ENCODE measurements at places on chromosomes 7 and 10.

GRCh38 chr7:56097700-56098099 lies 4.9 kb upstream of the PHKG1 start:
- DNase-seq: no peak

- no peak for DNase-seq
Observed at GRCh38 chr7:155995183-155995612, 182.9 kb upstream of the SHH start.

DNA sequence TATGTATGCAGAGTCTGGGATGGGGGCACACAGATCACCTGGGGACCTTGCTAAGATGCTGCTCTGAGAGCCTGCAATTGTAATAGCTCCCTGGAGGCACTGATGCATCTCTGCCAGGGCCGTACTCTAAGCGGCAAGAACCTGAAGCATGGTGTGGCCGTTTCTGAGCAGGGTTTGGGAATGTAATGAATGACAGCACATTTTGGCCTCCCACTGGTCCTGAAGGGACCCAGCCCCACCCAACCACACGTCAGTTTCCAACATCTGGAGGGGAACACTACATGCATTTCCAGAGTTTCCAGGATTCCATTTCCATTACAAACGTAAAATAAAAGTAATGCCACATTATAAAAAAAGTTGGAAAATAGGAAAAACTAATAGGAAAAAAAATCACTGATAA lies 14.0 kb downstream of the ZCCHC24 start:
- DNase-seq: no peak

DNA sequence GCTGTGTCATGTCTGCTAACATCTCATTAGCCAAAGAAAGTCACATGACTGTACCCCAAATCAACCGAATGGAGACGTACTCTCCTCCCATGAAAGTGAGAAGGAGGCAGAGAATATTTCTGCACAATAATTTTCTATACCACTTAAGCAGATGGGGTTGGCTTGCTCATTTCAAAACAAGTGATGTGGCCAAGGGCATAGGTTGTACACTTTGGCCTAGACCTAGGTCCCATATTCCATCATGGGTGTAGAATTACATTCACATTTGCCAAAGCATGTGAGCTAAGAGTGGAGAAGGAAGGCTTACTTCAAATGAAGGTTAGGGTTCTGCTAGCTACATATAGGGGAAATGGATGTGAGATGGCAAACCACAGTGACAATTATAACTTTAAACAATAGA lies 83.0 kb downstream of the ZNF365 start:
- DNase-seq: no peak

DNA sequence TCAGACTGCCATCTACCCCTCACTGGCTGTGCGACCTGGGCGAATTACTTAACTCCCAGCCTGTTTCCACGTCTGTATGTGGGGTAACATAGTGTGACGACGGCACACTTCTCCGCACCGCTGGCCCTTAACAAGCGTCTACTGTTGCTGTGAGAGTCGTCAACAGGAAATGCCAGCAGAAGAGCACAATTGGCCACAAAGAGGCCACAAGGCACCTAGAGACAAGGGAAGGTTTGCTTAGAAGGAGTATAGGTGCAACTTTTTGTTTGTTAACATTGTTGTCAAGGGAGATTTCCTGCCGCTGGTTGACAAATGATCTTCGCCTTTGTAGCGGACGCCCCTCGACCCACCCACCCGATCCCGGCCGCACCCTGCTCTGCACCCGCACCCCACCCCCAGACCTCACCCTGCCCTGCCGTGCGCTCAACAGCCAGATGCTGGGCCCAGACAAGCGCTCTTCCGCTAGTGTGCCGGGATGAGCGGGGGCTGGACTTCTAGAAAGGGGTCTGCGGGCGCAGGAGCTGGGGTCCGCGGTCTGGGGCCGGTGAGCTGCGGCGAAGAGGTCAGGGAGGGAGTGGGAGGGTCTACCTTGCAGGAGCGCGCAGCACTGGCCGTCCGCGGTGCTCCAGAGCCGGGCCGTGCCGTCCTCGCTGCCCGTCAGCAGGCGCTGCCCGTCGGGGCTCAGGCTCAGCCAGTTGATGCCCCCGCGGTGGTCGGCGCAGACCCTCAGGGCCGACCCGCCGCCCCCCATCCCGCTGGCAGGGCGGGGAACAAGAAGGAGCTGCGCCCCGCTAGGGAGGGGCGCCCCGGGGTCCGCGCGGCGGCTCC lies 785 bp downstream of the WDR86 start:
- no peak for DNase-seq

GRCh38 chr10:65024886-65025285 lies 1503.7 kb downstream of the REEP3 start:
- DNase-seq: no peak

GRCh38 chr7:31051598-31052486 lies at the start of gene ADCYAP1R1:
ADCYAP1R1 (plus strand) TSS chr7:31052308; CDS start chr7:31063265, 10,957 bp downstream.
- no peak for DNase-seq

GRCh38 chr7:135001390-135002165 lies 15.3 kb downstream of the AGBL3 start:
- DNase-seq: no peak

DNA sequence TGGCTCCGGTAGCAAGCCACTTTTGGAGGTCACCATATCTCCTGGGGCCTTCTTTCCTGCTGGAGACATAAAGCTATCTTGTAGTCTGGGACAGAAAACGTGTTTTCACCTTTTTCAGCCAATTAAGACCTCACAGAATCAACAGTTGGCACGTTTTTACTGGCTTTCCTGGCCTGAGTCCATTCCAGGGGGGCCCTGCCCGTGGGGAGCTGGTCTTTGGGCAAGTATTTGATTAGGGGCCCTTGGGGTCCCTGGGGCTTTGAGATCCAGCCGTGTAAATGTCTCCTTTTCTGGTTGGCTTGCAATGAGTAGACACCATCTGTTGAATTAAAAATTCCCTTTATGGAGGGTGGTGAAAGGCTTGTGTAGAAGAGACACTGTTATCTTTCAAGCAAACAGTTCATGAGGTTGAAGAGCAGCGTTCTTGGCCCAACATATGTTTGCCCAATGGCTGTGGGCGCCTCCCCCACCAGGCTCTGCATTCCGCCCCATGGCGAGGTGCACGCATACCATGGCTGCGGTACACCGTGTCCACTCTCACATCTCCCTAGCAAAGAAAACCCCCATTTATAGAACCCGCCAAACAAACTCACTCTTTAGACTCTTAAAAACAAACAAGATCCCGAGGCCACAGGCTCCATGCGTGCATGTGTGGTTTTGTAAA lies 593.2 kb downstream of the LRMDA start:
- DNase-seq: no peak

GRCh38 chr7:34406848-34407530 lies 251.0 kb upstream of the NPSR1 start:
- DNase-seq: no peak

DNA sequence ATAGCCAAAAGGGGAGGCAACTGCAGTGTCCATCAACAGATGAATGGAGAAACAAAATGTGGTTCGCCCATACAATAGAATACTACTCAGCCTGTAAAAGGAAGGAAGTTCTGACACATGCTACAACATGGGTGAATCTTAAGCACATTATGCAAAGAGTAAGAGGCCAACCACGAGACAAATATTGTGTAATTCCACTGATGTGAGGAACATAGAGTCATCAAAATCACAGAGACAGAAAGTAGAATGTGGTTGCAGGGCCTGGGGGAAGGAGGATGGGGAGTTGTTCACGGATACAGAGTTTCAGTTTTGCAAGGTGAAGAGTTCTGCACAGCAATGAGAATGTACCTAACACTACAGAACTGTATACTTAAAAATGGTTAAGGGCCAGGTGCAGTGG lies 13.7 kb upstream of the C10orf71 start:
- no peak for DNase-seq

GRCh38 chr7:70849580-70850235 lies 282.2 kb upstream of the GALNT17 start:
- DNase-seq: no peak

GRCh38 chr7:16295558-16295957 lies 125.8 kb downstream of the CRPPA start:
- no peak for DNase-seq

DNA sequence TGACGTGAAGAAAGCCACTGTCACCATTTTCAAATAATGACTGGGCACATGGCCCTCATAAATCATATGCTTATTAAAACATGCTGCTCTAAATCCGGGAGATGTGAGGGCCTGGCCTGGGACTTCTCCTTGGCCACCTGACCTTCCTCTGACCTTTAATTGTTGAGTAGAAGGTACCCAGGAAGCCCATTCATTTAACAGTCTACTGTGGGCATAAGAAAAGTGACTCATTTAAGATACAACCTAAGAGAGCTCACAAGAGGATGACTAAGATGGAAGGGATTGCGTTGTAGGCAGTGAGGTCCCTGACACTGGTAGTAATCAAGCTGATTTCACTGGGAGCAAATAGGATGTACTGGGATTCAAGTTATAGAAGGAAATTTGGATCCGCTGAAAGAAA lies 203.4 kb upstream of the GPR26 start:
- DNase-seq: no peak

GRCh38 chr10:120813085-120813484 lies 38.1 kb upstream of the WDR11 start:
- DNase-seq: no peak

DNA sequence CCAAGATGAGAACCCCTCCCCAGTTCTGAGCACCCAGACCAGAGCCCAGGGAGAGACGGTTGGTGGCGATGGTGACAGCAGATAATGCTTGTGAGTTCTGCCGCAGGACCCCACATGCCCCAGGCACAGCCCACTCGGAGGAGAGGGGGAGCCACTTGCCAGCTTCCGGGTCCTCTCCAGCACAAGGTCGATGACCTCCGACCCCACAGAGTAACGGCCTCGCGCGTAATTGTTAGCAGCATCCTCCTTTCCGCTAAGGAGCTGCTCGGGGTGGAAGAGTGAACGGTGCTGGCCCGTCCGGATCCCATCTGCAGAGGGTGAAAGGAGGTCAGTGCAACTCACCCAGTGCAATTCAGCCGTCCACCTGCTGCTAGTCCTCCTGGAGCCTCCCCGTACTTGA lies 9.5 kb downstream of the TUBAL3 start:
- DNase-seq: no peak

- no peak for DNase-seq
Observed at GRCh38 chr10:18710201-18710653, 51.0 kb downstream of the ARL5B start.

DNA sequence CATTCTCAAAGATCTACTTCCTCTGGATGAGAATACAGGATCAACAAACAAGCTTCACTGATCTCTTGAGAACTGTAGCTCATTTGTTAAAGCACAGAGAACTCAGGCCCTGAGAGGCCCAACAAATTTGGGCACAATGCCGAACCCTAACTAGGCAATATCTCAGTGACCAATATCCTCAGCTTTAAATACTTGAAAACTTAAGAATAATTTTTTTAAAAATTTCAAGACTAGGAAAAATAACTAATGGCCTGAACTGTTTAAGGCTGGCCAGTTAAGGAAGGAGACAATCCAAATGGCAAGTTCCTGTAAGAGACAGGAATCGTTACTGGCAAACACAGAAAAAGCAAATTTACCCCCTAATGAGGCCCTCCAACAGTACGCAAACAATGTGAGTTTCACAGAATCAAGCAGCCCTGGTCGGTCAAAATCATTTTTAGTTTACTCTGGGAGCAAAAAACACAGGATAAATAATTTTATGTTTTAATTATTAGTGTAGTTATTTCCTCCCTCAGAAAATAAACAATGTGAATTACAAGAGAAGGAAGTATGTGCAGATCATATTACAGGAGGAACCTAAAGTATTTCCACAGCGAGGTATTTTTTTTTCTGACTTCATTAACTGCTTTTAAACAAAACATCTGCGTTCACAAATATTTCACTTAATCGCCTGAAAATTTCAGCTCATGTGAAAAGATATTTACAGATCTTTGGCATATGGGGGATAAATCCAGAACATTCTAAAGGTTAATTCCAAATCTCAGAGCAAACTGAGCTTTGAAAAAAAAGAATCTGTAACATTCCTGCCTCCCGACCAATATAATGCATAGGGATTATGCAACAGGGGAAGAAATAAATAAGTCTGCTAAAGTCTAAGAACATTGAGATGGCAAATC lies 39.5 kb downstream of the NT5C2 start:
- no peak for DNase-seq

DNA sequence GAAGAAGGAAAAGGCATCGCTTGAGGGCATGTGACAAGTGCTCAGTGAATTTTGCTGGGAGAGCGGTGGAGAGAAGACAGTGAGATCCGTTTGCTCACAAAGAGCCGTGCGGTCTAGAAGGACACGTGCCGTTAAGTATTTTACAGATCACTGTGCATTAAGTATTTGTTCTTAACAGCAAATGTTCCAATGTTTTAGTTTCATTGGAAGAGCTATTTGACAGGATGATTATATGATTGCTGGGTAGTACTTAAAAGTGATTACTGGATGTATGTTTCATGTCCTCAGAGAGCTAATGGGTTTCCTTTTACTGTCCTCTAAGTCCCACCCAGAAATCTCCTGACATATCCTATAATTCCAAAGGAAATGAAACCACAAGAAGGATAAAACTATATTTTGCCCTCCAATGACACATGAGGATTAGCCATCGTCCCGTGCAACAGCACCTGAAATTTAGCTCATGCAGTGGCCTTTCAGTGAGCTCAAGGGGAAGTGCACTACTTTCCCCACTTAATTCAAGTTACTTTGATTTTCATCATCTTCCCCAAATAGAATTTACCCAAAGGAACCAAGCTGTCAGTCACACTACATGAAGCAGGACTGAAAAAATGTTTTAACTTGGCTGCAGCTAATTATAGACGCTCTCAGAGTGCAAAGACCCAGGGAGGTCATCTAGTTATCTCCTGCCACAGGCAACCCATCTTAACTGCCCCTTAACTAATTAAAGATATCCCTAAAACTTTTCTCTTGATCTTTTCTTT lies 80.3 kb downstream of the KLF6 start:
- no peak for DNase-seq

DNA sequence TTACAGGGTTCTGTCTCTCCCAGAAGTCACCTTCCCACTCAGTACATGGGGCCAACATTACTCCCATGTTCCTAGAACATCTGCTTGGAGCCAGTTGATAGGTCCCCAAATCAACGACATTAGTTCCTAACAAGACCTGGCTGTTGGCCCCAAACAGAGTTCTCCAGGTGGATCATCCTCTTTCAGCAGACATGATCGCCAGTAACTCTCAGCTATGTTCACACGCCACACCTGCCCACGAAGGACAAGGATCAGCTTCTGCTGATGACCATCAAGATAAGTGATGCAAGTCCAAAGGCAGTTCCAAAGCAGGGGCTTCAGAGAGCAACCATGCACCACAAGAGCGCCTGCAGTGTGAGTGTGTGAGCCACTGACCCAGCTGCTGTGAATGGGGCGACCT lies 11.0 kb downstream of the ZNF777 start:
- no peak for DNase-seq

DNA sequence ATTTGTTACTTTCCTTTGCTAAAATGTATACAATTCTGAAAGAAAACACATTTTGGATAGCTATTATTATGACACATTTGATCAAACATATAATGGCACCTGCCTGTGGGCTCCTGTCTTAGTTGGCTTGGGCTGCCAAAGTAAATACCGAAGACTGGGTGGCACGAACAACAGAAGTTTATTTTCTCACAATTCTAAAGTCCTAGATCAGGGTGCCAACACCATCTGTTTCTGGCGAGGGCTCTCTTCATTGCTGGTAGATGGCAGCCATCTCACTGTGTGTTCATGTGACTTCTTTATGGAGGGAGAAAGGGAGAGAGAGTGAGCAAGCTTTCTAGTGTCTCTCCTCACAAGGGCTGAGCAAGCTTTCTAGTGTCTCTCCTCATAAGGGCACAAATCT lies 195.8 kb upstream of the FAM3C start:
- no peak for DNase-seq

Data from activated naive CD8-positive, alpha-beta T cell treated with anti-CD3 and anti-CD28 coated beads, Interleukin-2, amount 10 ng/mL, durations not matched to agents 7 days and 5 days (primary cell).